ENCODE measurements at places on chromosomes 7 and 10.

DNA sequence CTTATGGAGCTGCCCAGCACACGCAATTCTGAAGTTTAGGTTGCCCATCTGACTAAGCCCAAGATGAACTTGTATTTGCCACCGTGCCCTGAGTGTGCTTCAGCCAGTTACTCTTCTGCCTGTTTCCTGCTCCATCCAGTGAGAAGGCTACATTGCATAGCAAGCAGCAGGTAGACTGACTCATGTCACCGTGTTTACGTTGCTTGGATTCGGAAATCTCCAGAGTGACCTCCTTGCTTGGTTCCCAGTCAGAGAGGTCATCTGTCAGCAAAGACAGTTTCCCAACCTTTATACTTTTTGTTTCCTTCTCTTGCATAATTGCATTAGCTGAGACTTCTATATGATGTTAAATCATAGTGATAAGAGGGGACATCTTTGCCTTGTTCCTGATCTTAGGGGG is 30.9 kb downstream of the NACAD start:
- DNase-seq: no peak

GRCh38 chr10:110959379-110960332 is 40.3 kb downstream of the SHOC2 start:
- no peak for DNase-seq

GRCh38 chr10:128764190-128764589 is 638.0 kb upstream of the MKI67 start:
- DNase-seq: no peak

DNA sequence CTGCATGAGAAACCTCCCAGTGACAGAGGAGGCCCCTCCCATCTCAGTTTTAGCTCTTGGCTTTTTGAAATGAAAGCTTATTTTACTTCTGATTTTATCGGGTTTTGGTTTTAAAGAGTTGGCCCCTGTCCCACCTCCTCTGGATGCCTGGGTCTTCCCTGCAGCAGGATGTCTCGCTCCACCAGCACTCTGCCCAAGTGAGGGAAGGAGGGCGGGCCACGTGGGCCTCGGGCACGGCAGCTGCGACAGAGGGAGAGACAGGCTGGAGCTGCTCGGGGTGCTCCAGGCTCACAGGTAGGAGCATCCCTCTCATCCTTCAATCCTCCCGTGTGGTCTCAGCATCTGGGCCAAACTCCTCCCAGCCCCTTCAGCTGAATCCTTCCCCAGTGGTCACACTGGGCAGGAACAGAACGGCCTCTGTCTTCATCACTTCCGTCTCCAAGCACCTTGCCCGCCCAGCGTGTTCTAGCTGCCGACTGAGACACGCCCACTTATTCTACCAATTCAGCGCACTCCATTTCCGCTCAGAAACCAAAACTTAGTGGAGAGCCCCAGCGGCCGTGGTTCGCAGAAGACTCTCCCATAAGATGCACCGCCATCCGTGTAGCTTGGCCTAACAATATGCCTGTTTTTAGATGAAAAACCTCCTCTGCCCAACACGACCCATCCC is 222.9 kb downstream of the GLRX3 start:
- DNase-seq: no peak

- DNase-seq: no peak
Observed at GRCh38 chr10:55398497-55398882, 597.5 kb upstream of the PCDH15 start.

GRCh38 chr7:30815388-30815854 is 44.2 kb downstream of the MINDY4 start:
- DNase-seq: no peak

Data from hematopoietic multipotent progenitor cell treated with erythropoietin and hydrocortisone succinate and interleukin-3 and kit ligand, for 8 days (in vitro differentiated cells).